ENCODE measurements at places on chromosomes 5 and 9. TPM values are rescaled to one million over a fixed set of nuclear protein-coding genes. Genes with fewer than 3 reads are reported as not detected.

GRCh38 chr9:76618762-76619161 is 145.5 kb upstream of the PCA3 start:
- no peak for DNase-seq

- no peak for DNase-seq
These were observed 430 bp upstream of the MSH3 start for GRCh38 chr5:80654054-80654390.

GRCh38 chr9:101445353-101446029 is 9.9 kb upstream of the ALDOB start:
- DNase-seq: no peak

The TNC gene
- 12.7 TPM for total RNA-seq

DNA sequence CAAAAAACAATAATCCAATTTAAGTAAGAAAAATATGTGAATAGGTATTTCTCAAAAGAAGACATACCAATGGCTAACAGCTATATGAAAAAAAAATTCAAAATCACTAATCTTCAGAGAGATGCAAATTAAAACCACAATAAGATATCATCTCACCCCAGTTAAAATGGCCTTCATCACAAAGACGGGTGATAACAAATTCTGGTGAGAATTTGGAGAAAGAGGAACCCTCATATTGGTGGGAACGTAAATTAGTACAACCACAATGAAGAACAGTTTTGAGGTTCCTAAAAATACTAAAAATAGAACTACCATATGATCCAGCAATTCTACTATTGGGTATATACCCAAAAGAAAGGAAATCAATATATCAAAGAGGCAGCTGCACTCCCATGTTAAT is 94.3 kb downstream of the TMEM167A start:
- DNase-seq: no peak

The TMC1 gene
- not detected for total RNA-seq

Measured in foreskin keratinocyte (primary cell).